ENCODE measurements at places on chromosomes 2 and 18. TPM values are rescaled to one million over a fixed set of nuclear protein-coding genes. Genes with fewer than 3 reads are reported as not detected.

DNA sequence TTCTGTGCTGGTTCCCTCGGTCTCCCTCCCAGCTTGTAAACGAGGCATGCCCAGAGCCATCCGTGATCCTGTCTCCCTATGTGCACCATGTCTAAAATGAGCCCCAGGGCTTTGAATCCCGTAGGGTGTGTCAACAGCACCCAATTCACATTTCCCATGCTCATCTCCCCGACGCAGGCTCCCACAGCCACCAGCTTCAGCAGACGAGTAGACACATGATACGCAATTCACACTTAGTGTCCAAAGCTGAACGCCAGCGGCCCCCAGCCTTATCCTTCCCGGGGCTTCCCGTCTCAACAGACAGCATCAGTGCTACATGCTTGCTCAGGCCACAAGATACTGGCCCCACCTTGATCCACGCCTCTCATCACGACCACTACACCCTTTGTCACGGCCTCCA lies 88.1 kb downstream of the EIPR1 start:
- DNase-seq, result no peak

DNA sequence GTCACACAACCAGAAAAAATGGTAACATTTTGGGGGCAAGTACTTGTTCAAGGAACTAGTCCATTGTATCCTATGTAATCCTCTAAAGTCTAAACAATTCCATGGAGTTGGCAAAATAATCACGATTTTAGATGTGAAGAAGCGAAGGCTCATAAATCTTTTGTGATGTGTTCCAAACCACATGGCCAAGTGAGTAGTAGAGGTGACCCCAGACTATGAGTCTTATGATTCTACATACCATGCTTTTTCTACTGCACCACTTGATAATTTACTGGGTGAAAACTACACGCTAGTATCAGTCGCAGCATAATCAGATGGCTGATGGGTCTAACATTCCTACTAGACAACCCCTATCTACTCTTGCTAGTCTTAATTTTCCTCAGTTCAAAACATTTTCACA lies 371.4 kb downstream of the OSR1 start:
- no peak for DNase-seq

The ADCY3 gene
- total RNA-seq, result 92.6 TPM

DNA sequence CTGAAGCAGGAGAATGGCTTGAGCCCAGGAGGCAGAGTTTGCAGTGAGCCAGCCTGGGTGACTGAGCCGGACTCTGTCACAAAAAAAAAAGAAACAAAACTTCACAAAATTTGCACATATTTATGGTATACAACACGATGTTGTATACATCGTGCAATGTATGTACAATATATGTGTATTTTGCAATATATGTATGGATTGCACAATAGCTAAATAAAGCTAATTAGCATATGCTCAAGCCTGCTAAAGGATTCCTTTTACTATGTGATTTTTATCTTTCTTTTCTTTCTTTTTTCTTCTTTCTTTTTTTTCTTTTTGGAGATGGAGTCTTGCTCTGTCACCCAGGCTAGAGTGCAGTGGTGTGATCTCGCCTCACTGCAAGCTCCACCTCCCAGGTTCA lies 368.0 kb upstream of the FAM98A start:
- no peak for DNase-seq

DNA sequence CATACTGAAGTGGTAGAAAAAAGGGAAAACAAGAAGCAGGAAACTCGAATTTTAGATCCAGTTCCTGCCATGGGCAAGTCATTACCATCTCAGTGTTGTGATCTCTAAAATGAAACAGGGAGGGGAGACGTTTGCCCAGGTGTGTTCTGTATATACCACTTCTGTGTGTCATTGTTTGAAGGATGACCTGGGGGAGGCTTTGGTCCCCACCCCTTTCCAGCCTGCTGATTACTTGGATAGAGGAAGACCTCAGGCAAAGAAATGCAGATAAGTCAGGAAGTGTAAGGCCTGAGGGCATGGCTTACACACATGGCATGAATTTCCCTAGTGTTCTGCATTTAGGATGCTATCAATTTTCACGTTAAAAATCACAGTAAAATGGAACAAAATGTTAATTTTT lies 205.2 kb upstream of the CXCR4 start:
- DNase-seq, result no peak
